Hindlimb muscle (tissue), 1 donor: ENCODE measurements at places on chromosomes 7 and 10. TPM values are rescaled to one million over a fixed set of nuclear protein-coding genes. Genes with fewer than 3 reads are reported as not detected.

Gene CEP55
- polyA plus RNA-seq: 6.0 TPM

Gene AZGP1
- 1.2 TPM for polyA plus RNA-seq

Gene GNAT3
- polyA plus RNA-seq: not detected

Gene ANKRD61
- polyA plus RNA-seq: 1.7 TPM

Gene MYH16
- polyA plus RNA-seq: 0.08 TPM

Gene IGFBP3
- polyA plus RNA-seq: 268 TPM

Gene ENO4
- 0.19 TPM for polyA plus RNA-seq

Gene SORCS3
- polyA plus RNA-seq: not detected

Gene PNLIPRP2
- not detected for polyA plus RNA-seq

Gene SUGCT
- 1.3 TPM for polyA plus RNA-seq

Gene INSYN2A
- polyA plus RNA-seq: 0.65 TPM

Gene HOXA1
- 0.50 TPM for polyA plus RNA-seq

Gene TSC22D4
- polyA plus RNA-seq: 61.5 TPM

Gene NPS
- not detected for polyA plus RNA-seq

Gene WASHC2A
- polyA plus RNA-seq: 29.7 TPM

Gene IL15RA
- polyA plus RNA-seq: 3.2 TPM

Gene SFXN3
- polyA plus RNA-seq: 20.3 TPM
